ENCODE measurements at places on chromosomes 13 and 19.

DNA sequence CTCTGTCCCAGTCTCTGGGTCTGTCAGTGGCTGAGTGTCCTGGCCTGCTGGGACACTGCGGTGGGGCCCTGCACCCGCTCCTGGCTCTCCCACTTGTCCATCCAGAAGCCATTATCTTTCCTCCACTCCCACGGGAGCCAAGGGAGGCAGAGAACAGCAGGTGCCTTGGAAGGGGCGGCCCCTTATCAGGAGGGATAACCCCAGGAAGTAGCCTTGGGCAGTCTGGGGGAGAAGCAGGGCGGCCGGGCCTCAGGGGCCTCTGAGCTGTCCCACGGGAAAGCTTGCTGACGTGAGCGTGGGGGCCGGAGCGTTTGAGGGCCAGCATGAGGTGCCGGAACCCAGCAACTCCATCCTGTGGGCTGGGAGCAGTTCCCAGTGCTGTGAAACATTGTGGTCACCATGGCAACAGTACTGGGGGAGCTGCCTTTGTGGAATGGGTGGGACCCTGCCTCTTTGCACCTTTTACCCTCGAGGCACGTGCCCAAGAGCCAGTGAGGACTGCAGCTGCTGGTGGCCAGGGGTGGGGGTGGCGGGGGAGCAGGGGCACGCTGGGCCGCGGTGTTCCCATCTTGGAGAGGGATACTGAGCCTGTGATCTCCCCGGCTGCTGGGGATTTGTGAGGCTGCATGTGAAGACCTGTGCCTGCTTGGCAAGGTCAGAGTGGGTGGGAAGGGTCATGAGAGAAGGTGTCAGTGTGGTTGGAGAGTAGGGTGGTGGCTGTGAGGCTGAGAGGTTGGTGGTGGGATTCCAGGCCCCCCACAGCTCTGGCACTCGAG, 20.9 kb downstream of the KLHL26 start:
- no peak for DNase-seq

- no peak for DNase-seq
These were observed 11.9 kb downstream of the KLC3 start for GRCh38 chr19:45352471-45352870.

- DNase-seq: no peak
These were observed 18.5 kb downstream of the MAN2B1 start for GRCh38 chr19:12648088-12648487.

GRCh38 chr13:36601186-36601585, 72.6 kb upstream of the SERTM1 start:
- DNase-seq: no peak

DNA sequence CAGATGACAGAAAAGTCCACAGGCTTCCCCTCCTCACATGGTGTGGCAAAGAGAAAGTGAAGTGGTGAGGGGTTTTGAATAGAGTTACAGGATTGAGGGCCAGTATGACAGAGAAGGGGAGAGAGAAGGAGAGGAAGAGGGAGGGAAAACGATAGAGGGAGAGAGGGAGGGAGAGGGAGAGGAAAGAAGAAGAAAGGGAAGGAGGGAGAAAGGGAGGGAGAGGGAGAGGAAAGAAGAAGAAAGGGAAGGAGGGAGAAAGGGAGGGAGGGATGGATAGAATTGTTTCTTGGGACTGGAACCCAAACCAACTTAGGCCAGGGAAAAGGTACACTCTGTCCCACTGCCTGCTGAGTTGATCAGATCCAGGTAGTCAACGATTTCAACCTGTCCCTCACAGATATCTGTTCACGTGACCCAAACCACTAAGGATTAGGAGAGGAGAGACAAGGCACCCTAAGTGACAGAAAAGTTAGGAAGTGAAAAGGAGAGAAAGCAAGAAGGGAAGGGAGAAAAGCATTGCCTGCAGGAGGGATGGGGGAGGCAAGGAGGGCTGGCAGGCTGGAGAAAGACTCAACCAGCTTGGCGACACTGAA, 8.1 kb upstream of the IGFL3 start:
- no peak for DNase-seq

DNA sequence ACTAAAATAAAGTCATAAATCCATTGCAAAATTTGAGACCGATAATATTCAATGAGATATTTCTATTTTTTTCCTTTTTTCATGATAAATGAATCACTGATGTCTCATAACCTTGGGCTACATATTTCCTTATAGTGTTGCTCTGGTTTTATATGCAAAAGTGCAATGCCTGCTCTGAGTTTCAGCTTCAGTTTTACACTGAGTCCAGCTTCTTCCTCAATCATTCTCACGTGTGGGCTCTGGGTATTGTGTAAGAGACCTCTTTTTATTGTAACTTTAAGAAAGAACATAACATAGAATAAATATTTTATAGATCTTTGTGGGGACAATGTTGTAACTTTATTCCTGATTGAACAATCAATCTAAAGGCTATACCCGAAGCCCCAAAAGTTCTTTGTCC, 280.2 kb upstream of the EDNRB start:
- DNase-seq: no peak

GRCh38 chr13:110240352-110240751, 66.6 kb downstream of the COL4A1 start:
- no peak for DNase-seq

GRCh38 chr19:49338691-49339300, 3.6 kb downstream of the CD37 start:
- no peak for DNase-seq

DNA sequence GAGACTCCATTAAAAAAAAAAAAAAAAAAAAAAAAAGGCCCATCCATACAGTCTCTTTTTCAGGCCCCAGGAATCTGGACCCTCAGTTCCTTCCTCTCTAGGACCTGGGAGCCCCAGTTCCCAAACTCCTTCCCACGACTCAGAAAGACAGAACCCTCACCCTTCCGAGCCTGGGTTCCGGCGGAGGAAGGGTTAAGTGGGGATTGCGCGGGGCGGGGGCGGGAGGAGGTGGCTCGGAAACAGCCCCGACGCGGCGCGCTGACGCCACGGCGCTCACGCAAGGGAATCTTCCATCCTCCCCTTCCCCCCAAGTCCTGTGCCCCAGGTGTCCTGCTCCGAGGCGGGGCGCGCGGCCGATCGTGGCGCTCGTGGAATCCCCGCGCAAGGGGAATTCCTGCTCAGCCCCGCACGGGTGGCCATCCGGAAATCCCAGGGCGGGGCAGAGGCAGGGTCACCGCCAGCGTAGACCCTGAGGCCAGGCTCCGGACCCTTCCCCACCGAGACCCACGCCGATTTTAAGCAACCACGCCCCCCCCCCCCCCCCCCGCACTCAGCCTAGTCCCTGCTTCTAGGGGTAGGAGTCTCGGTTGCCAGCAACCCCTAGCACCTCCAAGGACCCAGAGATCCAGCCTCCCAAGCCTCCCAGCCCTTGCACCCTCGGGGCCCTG, 659 bp downstream of the NFKBID start:
- DNase-seq: peak; percentile 88

- DNase-seq: no peak
These were observed 28.8 kb upstream of the TUBGCP3 start for GRCh38 chr13:112616586-112617362.

- DNase-seq: no peak
These were observed 60.2 kb upstream of the CYSLTR2 start for GRCh38 chr13:48593536-48593935.

- DNase-seq: no peak
These were observed 33.2 kb downstream of the DPF1 start for GRCh38 chr19:38190793-38191192.

- no peak for DNase-seq
These were observed 7.7 kb downstream of the ZIC5 start for GRCh38 chr13:99963816-99964339.

GRCh38 chr13:36870050-36870692, 49.9 kb downstream of the SMAD9 start:
- no peak for DNase-seq

DNA sequence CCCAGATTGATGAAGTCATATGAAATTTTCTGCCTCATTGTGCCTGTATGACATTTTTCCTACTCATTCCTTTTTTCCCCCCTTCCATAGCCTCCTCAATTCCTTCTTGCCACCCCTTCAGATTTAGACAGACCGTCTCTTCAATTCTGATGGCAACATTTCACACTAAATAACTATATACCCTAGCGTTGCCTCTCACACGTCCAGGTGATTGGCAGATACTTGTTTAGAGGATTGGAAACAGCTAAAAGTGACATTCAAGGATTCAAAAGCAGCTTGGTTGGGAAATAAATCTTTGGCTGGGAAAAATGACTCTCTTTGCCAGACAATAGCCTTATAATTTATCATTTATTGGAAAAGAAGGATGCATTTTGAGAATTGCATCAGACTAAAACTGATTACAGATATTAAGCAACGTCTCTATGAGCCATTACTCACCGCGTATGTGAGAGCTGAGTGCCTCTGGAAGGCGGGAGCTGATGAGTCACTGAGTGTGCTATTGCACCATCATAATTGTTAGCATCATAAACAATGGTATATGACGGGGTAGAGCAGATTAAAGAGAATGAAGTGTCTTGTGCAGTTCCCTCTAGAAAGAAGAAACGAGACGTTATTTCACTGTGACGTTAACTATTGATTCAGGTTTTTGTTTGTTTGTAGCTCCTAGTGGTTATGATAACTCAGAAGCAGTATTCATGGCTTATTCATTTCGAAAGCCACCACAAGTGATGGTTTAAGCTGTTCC, 61.1 kb upstream of the FAM216B start:
- DNase-seq: no peak

DNA sequence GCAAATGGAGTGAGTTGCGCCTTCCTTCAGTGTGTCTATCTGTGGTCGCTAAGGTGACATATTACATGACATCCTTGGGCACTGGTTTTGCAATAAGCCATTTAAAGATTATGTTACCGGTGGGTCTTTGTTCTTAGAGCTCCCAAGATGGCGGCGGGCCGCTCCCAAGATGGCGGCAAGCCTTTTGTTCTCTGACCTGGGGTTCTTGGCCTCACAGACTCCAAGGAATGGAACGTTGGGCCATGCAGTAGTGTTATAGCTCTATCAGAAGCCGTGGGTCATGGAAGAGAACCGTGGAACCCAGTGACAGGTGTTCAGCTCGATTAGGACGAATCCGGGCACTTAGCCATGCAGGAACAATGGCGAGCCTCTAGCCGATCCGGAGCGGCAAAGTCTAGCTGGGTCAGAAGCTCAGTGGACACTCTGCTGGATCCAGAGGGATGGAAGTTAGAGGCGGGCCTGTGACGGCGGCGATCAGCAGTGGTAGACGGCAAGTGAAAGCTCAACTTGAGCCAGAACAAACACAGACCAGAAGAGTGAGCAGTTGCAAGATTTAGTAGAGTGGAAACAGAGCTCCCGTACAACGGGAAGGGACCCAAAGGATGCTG, 188.6 kb downstream of the TEX29 start:
- DNase-seq: no peak

GRCh38 chr13:80802946-80803345, 462.0 kb upstream of the SPRY2 start:
- no peak for DNase-seq

DNA sequence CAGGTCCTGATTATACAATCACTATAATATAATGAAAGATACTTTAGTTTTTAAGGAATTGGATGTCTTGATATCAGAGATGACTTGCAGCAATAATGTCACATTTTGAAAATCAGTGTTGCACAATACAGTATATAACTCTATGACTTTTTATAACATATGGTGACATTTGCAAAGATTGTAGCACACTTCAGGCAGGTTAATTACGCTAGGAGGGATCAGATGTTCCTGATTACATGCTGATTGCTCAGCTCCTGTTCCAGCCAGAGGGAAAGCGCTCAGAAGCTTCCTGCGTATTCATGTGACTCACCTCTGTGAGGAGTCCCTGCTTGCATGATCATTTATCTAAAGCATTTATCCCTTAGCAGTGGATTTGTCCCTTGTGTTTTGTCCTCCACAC, 265.6 kb downstream of the GPC5 start:
- DNase-seq: no peak

DNA sequence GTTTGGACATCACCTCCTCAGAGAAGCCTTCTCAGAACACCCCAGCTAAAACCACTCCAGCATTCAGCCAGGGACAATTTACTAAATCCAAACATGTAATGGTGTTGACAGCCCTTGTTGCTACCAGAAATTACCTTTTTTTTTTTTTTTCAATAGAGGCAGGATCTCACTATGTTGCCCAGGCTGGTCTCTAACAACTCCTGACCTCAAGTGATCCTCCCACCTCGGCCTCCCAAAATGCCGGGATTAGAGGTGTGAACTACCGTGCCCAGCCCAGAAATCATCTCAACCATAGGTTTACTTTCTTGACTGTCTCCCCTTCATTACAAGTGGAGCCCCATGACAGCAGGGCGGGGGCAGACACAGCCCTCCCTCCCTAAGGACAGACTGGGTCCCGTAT, 9.2 kb downstream of the CLIP3 start:
- DNase-seq: no peak

GRCh38 chr13:40931719-40932118, 87.4 kb downstream of the ELF1 start:
- DNase-seq: no peak

DNA sequence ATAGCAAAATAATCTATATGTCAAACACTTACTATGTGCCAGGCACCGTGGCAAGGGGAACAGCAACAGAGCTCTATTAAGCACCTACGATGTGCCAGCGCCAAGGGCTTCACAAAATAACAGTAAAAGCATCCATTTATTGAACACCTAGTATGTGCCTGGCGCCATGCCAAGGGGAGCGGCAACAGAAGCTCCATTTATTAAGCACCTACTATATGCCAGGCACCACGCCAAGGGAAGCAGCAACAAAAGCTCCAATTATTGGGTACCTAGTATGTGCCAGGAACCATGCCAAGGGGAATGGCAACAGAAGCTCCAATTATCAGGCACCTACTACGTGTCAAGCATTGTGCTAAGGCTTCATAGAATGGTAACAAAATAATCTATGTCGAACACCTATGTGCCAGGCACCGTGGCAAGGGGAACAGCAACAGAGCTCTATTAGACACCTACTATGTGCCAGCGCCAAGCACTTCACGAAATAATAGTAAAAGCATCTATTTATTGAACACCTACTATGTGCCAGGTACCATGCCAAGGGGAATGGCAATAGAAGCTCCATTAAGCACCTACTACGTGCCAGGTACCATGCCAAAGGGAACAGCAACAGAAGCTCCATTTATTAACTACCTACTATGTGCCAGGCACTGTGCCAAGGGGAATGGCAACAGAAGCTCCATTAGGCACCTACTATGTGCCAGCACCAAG, 107.7 kb downstream of the PTPRS start:
- no peak for DNase-seq

GRCh38 chr19:780935-781334, 16.3 kb upstream of the PTBP1 start:
- DNase-seq: no peak

- no peak for DNase-seq
These were observed 71.6 kb upstream of the SLITRK1 start for GRCh38 chr13:83953916-83954315.

DNA sequence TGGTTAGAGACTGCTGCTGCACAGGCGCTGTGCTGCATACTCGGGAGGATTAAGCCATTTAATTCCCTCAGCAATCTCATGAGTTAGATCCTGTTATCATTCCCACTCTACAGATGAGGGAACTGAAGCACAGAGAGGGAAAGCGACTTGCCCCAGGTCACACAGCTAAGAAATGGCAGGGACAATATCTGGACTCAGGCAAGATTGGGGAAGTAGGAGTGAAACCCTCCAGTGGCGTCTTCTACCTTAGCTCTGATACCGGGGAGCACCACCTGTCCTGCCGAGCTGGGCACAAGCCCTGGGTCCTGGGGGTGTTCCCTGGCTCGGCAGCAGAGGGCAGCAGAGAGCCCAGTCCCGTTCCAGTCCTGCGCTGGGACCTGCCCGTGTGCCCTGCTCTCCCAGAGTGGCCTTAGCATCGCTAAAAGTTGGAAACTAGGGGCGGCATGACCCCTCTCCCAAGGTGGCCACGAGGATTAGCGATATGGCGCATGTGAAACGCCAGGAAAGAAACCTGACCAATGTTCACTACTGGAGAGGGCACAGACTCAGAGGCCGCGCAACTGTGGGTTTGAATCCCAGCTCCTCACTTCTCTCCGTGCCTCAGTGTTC, 20.5 kb downstream of the CYTH2 start:
- peak; percentile 79 for DNase-seq

Measured in activated CD4-positive, alpha-beta T cell treated with anti-CD3 and anti-CD28 coated beads, Interleukin-2, amount 50 U/mL, for 1 hour (primary cell).